Ascending aorta (tissue), 2 donors: ENCODE measurements at places on chromosomes 7 and 10. TPM values are rescaled to one million over a fixed set of nuclear protein-coding genes. Genes with fewer than 3 reads are reported as not detected.
A peak's percentile ranks its signal among the peaks of the same experiment; 100 is the strongest.

CDHR3 gene
- total RNA-seq: 5.7 TPM

DNA sequence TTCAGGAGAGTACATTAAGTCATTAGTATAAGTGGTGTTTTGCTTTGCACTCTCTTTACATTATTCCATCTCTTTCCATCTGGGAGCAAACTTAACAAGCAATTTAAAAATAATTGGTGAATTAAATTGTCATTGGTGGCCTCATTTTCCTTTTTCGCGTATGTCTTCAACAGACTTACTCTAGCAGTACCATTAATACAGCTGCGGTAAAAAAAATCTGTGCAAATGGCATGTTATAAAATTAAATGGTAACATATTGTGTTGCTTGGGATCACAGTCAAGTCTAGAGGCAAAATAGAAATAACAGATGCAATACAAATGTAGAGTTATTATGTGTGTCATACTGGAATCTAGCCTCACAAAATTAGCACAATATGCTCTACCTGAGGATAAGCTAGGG lies 322.4 kb downstream of the PCDH15 start:
- no peak for DNase-seq

- DNase-seq: no peak
Measured at GRCh38 chr10:14602807-14603533, 171.7 kb downstream of the FAM107B start.

- no peak for DNase-seq
Measured at GRCh38 chr7:70595755-70596597, 536.0 kb upstream of the GALNT17 start.

GRCh38 chr7:154767821-154768415 lies 235.0 kb downstream of the PAXIP1 start:
- DNase-seq: no peak

- no peak for DNase-seq
Measured at GRCh38 chr7:19097165-19098055, 20.0 kb downstream of the TWIST1 start.

- DNase-seq: no peak
Measured at GRCh38 chr10:129604333-129605032, 137.4 kb downstream of the MGMT start.

DNA sequence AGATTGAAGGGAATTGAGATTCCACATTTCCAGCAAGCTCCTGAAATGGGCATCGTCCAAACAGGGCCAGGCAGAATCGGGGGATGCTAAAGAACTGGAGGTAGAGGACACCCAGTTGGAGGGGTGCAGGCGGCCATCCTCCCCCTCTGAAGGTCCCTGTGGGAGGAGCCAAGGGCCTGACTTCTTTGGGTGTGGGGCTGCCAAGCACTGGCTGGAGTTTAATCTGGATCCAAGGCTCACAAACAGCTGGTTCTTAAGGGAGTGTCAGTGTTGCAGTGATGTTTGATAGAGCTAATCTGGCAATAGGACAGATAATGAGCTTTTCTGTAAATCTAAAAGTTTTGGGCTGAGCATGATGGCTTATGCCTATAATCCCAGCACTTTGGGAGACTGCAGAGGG lies 20.8 kb downstream of the TSPAN14 start:
- DNase-seq: no peak

- no peak for DNase-seq
Measured at GRCh38 chr7:51602376-51602775, 285.8 kb upstream of the COBL start.

CPED1 gene
- 69.5 TPM for total RNA-seq

DNA sequence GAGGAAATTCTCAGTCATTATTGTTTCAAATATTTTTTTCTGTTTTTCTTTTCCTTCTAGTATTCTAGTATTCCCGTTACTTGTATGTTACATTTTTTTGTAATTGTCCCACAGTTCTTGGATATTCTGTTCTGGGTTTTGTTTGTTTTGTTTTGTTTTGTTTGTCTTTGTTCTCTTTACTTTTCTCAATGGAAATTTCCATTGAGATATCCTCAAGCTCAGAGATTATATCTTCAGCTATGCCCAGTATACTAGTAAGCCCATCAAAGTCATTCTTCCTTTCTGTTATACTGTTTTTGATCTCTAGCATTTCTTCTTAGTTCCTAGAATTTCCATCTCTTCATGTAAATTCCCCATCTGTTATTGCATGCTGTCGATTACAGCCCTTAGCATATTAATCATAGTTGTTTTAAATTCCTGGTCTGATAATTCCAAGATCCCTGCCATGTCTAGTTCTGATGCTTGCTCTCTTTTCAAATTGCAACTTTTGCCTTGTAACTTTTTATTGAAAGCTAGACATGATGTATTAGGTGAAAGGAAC lies 27.8 kb downstream of the GPR37 start:
- DNase-seq: no peak

DNA sequence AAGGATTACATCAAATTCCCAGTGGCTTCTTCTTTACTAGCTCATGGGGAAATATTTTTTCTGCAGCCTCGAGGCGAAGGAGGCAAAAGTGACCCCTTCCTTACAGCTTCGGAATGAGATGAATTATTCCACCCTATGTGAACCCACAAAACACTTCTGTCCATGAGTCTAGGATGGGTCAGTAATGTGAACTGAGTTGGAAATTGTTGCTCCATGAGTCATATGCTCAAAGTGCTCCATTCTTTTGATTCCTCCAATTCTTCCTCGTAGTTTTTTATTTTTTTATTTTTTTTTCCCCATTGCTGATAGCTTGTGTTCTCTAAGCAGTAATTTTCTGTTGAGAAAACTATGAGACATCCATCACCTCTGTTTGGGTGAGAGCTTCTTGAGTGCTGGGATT lies 31.7 kb upstream of the FAM204A start:
- no peak for DNase-seq

DNA sequence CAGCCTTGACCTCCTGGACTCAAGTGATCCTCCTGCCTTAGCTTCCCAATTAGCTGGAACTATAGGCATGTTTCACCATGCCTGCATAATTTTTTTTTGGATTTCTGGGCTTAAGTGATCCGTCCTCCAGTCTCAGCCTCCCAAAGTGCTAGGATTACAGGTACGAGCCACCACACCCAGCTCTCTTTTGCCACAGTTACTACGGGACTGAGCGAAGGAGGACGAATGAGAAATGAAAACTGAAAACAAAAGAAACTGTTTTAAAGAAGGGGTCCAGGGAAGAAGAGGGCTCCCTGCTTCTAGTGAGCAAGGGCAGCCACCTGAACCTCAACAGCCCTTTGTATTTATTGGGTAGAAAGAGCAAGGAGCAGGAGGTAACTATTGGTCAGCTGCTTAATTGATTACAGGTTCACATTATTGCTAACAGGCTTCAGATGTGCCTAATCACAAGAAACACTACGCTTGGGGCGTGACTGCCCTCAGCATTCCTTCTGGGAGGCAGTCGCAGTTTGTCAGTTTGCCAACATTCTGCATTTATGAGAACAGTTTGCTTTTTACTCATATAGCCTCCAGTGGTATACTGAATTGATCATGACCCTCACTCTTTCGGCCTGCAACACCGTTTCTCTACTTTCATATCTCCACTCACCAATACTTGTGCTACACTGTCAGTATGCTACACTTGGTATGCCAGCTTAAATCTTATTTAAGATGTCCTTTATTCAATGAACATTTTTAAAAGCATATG lies 676.8 kb downstream of the DNAJB9 start:
- no peak for DNase-seq

DNA sequence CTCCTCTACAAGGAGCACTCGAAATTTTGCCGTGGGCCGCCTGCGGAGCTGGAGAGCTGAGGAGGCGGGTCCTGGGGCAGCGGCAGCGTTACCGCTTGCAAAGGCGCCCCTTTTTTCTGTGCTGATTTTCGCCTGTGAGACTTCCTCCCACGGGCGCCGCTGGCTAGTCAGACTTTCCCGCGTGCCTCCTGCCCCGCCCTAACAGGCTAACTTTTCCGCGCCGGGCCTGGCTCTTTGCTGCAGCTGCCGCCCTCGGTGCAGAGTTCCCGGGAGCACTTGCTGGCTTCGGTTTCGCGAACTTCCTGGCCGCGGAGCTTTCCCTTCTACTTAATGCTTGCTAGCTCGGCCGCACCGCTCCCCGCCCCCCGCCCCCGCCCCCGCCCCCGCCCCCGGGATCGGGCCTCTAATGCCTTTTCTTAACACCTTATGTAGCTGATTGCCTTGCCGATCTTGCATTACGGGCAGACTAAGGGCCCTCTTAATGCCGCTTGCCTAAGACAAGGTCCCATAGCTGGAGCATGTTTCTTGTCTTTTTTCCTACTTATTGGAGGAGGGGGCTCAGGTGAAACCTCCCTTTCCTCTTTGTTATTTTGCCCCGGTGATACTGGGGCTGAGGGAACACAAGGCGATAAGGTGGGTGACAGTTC lies 37.9 kb upstream of the RASGEF1A start:
- peak; percentile 81 for DNase-seq

- DNase-seq: no peak
Measured at GRCh38 chr10:81116201-81116600, 578.5 kb downstream of the SH2D4B start.

EZH2 gene
- total RNA-seq: not detected

MEST gene
- 6.9 TPM for total RNA-seq

DNA sequence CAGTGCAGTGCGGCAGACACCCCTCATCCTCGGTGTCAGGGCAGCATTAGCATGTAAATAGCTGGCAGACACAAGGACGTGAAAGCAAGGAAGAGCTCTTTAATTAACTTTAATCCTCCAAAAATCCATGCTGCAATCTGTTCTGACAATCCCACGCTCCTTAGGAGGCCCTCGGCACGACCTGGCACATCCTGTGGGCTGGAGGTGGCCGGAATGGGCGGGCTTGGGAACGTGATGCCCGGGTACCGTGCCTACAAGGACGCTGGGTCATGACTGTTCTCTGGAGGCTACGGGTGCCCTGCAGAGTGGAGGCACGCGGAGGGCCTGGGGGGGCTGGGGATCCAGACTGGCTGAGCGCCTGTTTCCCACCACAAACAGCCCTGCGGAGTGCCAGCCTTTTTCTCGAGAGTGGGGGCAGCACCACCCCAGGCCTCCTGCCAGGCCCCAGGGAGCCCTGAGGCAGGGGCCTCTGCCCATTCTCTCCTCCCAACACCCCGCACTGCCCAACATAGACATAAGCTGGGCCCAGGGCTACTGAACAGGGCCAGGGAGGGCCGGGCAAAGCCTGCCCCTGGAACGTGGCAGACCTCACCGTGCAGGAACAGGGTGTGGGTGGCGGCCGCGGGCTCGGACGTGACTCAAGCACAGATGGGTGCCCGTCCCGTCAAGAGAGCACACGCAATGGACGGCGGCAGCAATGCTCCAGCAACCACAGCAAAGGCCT lies 189.3 kb downstream of the MAD1L1 start:
- DNase-seq: no peak

GRCh38 chr10:49758249-49758930 lies 3.7 kb downstream of the OGDHL start:
- DNase-seq: peak; percentile 44

DNA sequence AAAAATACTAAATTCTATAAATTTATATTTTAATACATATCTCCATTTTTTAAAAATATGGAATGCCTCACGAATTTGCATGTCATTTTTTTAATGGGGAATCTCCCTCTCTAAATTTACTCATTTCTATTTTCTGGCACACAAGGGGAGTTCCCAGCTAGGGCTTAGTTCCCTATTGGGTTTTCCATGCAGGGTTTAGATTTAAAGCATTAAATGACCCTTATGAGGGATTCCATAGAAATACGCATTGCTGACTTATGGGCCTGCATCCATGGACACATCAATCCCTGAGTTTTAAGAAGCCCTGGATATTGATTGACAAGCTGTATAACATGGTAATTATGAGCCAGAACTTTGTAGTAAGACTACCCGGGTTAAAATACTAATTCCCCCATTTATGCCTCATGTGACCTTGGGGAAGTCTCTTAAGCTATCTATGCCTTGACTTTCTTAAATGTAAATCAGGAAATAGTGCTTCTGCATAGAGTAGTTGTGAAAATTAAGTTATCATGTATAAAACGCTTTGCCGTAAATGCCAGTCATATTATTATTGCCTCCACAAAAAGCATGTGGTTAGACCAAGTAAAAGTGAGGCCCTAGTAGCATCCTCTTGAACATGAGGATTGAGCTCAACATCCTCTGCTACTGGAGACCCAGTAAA lies 78.8 kb upstream of the ANKRD1 start:
- no peak for DNase-seq
